ENCODE measurements at places on chromosomes 7 and 10.

DNA sequence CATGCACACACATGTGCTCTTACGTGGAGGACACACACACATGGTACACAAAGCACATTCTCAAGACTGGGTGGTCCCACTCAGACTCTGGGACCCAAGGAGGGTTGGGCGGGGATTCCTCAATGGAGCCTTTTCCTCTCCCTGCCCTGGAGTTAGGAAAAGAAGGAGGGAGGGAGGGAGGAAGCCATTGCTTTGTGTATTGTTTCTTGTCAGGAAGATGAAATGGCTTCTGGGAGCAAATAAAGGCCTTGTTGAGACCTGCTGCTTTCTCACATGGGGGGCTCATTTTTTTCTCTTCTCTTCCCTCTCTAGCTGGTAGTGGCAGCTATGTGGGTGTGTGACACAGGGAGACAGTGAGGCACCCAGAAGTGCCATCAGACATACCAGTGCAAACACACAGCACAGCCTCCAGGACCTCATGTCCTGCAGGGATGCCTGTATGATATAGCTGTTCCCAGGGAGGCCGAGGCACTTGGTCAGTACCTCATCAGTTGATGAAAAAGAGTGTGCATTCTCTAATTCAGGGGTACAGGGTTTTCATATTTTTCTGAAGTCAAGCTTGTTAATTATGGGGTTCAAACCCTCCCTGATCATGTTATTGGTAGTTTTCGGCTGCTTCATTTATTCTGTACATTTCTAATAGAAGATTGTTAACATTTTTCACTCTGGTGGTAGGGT, 5.7 kb downstream of the AQP1 start:
- DNase-seq = no peak

GRCh38 chr7:42493436-42494198, 256.6 kb upstream of the GLI3 start:
- DNase-seq = peak; percentile 67

- DNase-seq = no peak
These were observed 3.9 kb upstream of the NMT2 start for GRCh38 chr10:15172306-15172840.

DNA sequence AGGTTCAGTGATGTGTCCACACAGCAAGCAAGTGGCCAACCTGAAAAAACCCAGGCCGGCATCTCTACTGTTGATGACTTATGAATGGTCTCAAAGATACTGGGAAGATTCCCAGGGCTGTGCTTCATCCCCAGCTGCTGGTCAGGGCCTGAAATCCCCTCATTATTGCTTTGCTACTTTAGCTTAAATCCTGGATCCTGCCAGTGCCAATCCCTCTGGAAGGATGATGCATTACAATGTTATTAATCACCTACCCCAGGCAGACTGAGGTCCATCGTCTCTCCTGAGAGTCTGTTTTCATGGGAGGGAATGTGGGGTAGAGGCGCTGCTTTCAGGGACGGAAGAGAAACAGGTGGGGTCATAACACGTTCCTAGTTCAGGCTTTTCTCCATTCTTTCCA, 371.6 kb downstream of the RPS24 start:
- DNase-seq = no peak

- no peak for DNase-seq
These were observed 88.5 kb upstream of the CREB5 start for GRCh38 chr7:28323833-28324232.

GRCh38 chr7:70092314-70093204, 494.3 kb downstream of the AUTS2 start:
- DNase-seq = peak; percentile 27

- no peak for DNase-seq
These were observed 24.1 kb downstream of the FZD1 start for GRCh38 chr7:91288208-91288824.

GRCh38 chr10:131885391-131886165, 15.2 kb upstream of the PPP2R2D start:
- peak; percentile 63 for DNase-seq

- no peak for DNase-seq
These were observed 126.4 kb upstream of the SDK1 start for GRCh38 chr7:3174515-3175284.

GRCh38 chr7:124856299-124856888, 73.2 kb downstream of the POT1 start:
- peak; percentile 2 for DNase-seq

- no peak for DNase-seq
These were observed 5.6 kb upstream of the SCART1 start for GRCh38 chr10:133448120-133448519.

GRCh38 chr7:23653942-23654341, 26.1 kb upstream of the FAM221A start:
- no peak for DNase-seq

DNA sequence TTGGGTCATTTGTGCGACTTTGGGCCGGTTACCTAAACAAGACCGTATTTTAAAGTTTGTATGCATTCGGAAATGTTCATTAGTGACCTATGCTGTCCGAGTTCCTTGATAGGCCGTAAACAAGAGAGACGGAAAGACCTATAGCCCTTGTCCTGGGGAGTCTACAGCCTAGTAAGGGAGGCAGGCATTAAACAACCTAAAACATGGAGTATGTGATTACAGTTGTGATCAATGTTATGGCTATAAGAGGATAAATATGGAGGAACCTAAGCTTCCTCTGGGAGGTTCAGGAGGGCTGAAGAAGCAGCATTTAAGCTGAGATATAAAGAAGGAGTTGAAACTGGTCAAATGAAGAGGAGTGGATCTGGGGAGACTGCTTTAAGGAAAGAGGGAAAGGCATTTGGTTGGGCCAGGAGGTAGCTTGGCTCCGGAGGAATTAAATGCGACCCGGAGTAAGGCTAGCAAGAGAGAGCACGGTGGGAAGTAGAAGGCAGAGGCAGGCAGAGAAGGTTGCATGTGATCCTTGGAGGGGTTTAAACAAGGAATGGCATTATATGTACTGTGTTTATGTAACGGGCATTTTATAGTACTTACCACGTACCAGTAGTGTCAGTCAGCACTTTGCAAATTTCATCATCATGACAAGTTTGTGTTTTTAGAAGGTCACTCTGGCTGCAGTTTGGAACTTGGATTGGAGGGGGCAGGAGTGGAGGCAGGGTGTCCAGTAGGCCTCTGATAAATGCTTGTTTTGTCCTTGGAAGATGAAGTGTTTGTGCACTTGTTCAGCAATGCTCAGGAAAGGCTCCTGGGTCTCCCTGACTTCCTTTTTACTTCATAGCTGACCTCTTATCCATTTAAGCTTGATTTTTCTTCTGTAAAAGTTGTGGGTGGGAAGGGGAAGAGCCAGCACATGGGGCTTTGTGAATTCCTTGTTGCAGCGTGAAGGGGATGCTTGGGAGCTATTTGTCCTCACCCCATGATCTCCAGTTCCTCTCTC, 1.0 kb upstream of the AVPI1 start:
- DNase-seq = no peak

GRCh38 chr7:5225616-5226290, 35.7 kb downstream of the WIPI2 start:
- DNase-seq = no peak

GRCh38 chr7:14765731-14766130, 136.8 kb downstream of the DGKB start:
- no peak for DNase-seq

GRCh38 chr10:92573091-92573797, 649 bp downstream of the IDE start:
- no peak for DNase-seq

DNA sequence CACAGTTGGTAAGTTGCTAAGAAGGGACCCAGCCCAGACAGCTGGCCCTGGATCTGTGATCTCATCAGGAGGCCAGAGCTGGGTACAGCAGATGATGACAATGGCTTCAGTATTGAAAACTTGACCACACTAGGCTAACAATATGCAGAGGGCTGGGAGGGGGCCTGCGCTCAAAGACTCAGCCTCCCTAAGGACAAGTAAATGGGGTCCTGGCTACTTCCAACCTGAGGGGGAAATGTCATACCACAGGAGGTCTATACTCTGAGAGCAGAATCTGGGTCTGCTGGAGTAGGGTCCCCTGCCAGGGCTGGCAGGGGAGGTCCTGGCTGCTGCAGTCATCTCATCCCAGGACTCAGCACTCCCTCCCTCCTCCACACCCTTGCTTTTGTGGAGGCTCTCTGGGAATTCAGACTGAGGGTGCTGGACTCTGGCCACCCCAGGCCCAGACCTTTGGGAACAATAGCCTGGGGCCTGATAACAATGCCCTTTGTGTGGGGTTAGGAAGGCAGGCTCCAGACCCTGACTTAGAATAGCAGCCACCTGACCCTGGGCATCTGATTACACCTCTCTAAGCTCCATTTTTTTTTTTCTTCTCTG, 1.4 kb downstream of the FXYD4 start:
- DNase-seq = no peak

GRCh38 chr7:77426052-77426404, 9.9 kb upstream of the GSAP start:
- DNase-seq = no peak

Measured in H54 (cell line).